ENCODE measurements at places on chromosomes 16 and 17.

- peak; percentile 65 for DNase-seq
Measured at GRCh38 chr16:85029408-85029784, 1.8 kb downstream of the KIAA0513 start.

DNA sequence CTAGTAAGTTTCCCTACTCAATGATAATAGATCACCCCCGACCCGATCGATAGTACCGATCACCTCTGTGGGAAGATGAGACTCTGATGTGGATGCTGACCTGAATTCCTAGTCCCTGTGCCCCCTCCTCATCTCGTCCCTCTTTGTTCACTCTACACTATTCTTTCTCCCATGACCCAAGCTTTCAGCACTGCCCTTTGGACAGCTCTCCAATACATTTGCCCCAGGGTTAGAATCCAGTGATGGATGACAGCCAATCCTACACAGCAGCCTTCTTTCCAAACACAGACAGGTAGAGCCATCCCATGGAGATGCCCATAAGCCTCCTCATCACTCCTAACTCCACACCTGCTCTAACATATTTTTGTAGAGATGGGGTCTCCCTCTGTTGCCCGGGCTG is 141.1 kb downstream of the GSG1L start:
- no peak for DNase-seq

- DNase-seq = no peak
Measured at GRCh38 chr17:56549501-56549900, 44.0 kb upstream of the NOG start.

DNA sequence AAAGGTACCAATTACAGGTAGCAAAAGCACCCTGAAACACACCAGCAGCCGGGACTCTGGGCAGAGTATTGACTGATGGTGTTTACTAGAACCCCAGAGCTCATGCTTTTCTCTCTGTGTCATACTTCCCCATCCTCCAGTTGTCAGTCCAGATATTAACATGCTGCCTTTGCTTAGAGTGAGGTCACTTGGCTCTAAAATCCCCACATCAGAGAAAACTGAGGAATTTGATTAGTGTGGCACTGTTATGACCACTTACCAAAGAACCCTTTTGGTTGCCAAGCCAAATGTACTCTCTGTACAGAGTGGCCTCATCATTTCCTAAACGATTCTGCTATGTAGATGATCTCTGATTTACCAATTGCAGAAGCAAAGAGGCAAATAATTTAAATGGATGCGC is 80.4 kb downstream of the ABCC12 start:
- no peak for DNase-seq

DNA sequence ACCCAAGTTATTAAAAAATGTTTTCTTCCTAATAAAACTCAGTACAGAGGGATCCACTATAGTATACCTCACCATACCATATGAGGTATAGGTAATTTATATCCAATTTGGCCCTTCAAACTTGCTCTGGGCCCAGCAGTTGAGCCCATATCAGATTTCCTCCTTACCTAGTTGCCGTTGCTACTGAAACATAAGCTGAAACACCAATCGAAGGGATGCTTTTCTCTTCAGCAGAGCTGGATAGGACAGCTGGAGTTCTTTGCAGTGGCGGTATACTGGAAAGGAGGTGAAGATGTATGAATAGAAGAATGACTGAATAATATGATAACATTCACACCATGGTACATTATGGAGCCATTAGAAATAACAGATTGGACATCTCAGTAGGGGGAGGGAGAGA is 42.7 kb downstream of the TNRC6C start:
- DNase-seq = no peak

GRCh38 chr17:74475189-74475588 is 8.8 kb downstream of the CD300A start:
- DNase-seq = no peak

- DNase-seq = no peak
Measured at GRCh38 chr17:7346761-7347614, 5.0 kb upstream of the KCTD11 start.

- DNase-seq = peak; percentile 65
Measured at GRCh38 chr16:66930189-66930588, 4.0 kb downstream of the CIAO2B start.

DNA sequence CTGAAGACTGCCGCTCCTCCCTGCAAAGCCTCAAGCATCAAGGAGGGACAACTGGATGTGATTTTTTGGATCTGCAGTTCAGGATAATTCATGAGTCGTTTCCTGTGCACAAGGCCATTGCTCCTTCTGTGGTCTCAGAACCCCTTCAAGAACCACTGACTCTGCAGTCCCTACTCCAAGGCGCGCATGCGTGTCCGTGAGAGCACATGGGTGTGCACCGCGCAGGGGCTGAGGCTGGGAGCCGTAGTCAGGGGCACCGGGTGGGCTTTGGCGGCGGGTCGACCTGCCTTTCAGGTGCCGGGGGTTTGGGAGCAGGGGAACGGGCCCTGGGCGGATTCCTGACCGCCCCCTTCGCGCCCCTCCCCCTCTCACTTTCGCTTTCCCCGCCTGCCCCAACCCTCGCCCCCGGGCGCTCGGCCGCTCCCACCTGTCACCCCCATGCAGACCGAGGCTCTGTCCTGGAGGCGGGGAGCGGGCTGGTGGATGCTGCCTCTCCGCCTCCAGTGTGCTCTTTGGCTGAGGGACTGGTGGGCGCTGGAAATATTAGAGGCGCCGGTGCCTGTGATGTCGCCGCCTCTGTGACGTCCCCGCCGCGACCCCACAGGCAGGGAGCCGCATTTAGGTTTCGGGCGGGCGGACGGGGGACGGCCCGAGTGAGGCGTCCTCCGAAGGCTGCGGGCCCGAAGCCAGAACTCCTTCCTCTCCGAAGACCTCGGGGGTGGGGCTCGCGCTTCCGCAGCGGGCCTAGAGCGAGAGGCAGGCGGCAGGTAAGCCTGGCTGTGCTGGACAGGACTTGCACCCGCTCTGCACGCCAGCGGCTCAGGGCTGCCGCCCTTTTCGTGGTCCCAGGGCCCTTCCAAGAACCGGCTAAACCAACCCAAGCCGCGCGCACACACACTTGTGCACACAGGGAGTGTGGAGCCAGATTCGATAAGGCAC is at the start of gene SPATA32:
SPATA32 (minus strand) TSS at position 518 of the 939 bp plus-strand sequence; CDS start at position 440, 78 bp downstream.
- DNase-seq = peak; percentile 40

DNA sequence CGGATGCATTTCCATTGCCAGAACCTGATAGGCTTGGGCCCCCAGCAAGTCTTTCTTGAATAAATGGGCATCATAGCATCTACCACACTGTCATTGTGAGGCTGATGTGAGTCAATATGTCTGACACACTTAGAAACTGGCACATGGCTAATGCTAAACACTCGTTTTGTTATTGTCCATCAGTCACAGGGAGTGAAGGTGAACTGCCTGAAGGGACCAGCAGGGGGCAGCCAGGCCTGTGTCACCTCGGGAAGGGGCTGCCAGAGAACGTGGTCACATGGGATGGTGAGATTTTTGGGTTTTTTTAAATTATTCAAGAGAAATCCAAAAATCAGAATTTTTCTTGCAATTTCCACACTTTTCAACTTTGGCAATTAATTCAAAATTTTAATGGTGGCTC is 831 bp upstream of the RCVRN start:
- DNase-seq = peak; percentile 47

- DNase-seq = no peak
Measured at GRCh38 chr16:73355981-73356380, 308.1 kb upstream of the ZFHX3 start.

- DNase-seq = no peak
Measured at GRCh38 chr17:2563061-2563460, 30.4 kb upstream of the PAFAH1B1 start.

GRCh38 chr16:67163164-67163998 is 1.2 kb upstream of the HSF4 start:
- no peak for DNase-seq

DNA sequence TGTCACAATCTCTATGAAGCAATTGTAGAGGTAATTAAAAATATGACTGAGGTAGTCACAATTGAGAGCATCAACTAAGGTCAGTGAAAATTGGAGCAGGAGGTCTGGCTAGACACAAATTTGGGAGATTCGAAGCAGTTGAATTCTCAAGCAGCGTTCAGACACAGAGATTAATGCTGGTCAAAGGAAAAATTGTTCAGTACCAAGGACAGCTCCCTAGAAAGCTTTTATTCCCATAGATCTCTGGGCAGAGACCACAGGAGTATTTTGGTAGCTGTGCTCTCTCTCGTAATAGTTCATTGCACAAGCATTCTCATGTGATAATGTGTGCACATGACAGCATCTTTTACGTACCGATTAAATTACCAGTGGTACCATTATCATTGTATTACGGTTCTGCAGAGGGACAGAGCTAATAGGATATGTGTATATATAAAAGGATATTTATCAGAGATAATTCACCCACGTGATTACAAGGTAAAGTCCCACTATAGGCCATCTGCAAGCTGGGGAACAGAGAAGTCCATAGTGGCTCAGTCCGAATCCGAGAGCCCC is 387.5 kb upstream of the HSBP1 start:
- DNase-seq = no peak

- no peak for DNase-seq
Measured at GRCh38 chr16:73154063-73154870, 106.3 kb upstream of the ZFHX3 start.

GRCh38 chr16:28140788-28141618 is 70.8 kb downstream of the XPO6 start:
- no peak for DNase-seq

DNA sequence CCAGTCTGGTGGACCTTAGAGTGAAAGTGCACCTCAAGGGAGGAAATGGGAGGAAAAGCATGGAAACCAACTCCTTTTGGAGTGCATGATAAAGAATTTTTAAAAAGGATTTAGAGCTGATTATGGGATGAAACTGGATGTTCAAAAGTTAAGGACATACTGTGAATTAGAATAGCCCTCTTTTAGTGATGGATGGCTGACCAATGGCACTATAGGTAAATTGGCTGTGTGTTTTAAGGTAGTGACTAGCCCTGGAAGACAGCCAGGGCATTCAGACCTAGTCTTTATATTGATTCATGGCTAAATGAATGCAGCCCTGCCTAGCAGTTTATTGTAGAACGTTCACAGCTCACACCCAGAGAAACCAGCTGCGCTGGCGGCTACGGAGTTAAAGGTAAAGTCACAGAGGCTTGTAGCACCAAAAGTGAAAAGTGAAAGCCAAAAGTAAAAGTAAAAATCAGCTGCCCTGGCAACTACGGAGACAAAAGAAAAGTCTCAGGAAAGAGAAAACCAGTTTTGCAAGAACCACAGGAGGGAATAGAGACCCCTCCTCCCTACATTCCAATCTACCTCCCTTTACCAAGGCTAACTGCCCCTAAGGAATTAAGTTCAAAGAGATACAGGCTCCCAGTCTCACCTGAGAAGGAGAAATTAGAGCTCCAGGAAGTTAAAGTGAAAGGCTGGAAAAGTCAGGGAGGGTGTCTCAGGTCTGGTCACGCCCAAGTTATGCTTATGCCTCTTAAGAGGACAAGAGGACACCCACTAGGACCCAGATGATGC is 21.8 kb downstream of the ACSM1 start:
- peak; percentile 73 for DNase-seq

- no peak for DNase-seq
Measured at GRCh38 chr17:75182319-75182568, 515 bp downstream of the SUMO2 start.

DNA sequence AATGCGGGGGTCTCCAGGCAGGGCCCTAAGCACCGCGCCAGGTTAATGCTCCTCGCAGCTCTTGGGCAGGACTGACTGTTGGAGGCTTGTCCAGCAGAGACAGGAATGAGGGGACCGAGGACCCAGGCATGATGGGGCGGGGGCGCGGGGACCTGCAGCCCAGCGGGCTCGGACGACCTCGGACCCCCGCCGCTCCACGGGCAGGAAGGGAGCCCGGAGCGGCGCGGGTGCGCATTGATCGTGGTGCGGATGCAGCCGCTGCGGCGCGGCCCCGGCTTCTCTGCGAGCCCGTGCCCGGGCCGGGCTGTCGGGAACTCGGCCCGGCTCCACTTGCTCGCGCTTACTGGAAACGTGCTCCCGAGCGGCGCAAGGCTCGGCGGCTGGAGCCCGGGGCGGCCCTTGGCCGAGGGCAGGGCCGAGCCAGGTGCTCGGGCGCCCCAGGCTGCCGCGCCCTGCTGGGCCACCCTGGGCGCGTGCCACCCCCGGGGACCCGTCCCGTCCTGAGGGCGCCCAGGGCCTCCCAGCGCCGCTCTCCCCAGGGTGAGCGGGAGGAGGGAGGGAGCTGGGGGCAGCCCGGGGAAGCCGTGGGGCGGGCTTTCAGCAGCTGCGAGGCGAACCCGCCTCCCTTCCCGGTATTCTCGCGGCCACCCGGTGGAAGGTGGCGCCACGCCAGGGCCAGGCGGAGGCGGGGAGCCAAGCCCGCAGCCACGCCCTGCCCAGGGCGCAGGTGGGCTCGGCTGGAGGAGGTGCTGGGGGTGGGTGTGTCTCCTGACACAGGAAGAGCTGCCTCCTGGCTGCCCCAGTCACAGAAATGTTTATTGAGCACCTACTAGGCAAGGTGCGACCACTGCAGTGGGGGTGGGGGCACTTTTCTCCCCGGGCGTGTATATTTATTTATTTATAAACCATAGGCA is 45.9 kb downstream of the SOCS3 start:
- peak; percentile 95 for DNase-seq

GRCh38 chr17:79977161-79977631 is 58.5 kb downstream of the TBC1D16 start:
- DNase-seq = no peak

- DNase-seq = no peak
Measured at GRCh38 chr17:83084621-83085056, 5.2 kb downstream of the METRNL start.

DNA sequence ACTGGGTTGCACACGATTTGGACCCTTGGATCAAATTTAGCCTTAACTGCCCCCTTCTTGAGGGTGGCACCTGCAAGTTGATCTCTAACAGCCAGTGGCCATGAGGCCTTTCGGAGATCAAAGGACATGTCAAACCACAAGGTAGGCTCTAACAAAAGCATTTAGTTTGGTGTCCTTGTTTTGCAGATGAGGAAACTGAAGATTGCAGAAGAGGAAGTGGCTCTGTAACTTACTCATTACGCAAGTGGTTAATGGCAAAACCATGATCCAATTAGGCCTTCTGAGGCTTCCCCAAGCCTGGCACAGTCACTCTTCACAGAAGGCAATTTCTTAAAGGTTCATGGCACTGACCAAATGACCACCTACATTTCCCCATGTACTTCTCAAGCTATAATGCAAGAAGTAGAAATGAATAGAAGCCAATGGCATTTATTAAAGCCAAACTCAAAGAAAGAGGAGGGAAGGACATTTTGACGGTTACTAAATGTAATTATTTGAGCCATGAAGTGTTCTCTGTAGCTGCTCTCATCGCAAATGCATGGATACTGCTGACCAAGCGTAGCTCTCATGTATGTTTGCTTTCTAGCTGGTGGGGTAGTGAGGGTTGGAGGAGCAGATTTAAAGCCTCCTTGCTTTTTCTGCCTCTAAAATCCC is 32.8 kb upstream of the ABCC12 start:
- peak; percentile 4 for DNase-seq

DNA sequence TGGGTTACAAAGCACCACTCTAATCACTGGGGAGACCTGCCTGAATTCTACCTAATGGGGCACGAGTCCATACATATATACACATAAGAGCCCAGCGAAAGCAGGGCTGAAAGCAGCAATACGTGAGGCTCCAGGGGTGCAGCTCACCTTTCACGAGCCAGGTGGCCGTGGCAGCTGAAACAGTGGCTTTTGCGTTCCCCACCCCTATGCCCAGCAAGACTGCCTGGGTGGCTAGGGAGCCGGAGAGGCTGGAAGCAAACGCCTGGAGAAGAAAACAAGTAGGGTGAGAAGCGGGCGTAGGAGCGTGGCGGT is 618 bp downstream of the RUSF1 start:
- no peak for DNase-seq

Data from trophoblast cell (in vitro differentiated cells and primary cell).